ENCODE measurements at places on chromosomes 1 and 21. TPM values are rescaled to one million over a fixed set of nuclear protein-coding genes. Genes with fewer than 3 reads are reported as not detected.

DNA sequence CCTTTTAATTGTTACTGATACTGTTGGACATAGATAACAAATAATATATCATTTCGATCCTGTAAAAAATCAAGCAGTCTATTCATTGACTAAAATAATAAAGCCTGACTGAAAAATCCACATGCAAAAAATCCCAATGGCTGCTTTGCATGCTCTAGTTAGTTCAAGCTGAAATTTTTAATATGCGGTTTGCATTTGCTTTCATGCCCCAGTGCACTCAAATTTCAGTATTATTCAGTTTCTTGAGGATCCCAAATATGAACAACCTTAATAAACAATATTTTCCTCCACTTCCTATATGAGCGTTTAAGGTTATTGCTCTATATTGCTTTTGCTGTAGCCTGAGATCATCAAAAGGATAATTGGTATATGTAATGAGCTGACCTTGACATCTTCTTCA is 75.1 kb upstream of the DPH5 start:
- no peak for DNase-seq

GRCh38 chr21:42618707-42619102 is 34.7 kb upstream of the PDE9A start:
- DNase-seq = no peak

- DNase-seq = no peak
Measured at GRCh38 chr1:119477710-119478109, 29.3 kb upstream of the HSD3B1 start.

DNA sequence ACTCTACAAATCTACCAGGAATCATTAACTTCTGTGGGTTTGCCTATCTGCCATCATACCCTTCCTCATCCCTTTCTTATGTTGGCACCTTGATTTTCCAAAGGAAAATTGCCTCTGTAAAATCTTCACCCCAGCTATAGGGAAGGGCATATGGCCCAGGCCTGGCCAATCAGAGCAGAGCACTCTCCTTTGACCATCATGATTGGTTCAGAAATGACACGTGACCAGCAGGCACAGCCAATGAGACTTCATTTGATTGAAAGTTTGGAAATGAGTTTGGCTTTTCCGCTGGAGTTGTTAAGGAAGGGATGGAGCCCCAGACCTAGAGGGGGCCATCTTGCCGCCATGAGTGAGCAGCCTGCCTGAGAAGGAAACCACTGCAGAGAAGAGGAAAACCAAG is 35.1 kb upstream of the IFFO2 start:
- no peak for DNase-seq

MROH7 gene
- not detected for total RNA-seq

- DNase-seq = no peak
Measured at GRCh38 chr21:36048357-36048756, 12.0 kb downstream of the SETD4 start.

DNA sequence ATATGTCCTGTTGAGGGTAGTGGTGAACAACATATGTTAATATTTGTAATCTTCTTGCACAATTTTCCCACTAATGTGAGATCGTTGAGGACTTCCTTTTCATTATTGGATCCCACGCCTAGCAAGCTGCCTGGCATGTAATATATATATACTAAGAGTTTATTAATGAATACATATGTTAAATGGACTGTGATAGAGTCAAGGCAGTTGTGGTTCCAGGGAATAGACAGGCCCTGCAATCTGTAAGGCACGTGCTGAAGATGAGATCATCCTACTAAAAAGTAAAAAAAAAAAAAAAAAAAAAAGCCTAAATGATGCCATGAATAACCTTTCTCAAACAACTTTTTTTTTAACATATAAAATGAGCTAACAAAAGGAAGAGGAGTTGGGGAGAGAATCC is 28.9 kb downstream of the PLPPR5 start:
- DNase-seq = no peak

TNFRSF4 gene
- 180 TPM for total RNA-seq

DNA sequence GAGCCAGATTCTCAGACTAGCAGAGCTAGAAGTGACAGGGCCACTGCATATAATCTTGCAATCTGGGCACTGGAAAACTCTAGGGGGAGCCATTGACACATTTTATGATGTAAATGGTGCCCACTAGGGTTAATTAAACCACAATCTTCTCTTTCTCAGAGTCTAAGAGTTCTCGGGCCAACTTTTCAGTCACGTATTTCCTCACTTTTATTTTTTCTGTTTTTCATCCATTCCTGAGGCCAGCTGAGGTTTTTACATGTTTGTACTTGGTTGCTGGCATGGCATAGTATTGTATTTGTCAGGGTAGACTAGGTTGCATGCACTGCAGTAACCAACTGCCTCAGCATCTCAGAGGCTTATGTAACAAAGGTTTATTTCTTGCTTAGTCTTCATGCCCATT is 138.2 kb downstream of the ZNF326 start:
- no peak for DNase-seq

- no peak for DNase-seq
Measured at GRCh38 chr1:28110555-28110954, 22.1 kb upstream of the EYA3 start.

DNA sequence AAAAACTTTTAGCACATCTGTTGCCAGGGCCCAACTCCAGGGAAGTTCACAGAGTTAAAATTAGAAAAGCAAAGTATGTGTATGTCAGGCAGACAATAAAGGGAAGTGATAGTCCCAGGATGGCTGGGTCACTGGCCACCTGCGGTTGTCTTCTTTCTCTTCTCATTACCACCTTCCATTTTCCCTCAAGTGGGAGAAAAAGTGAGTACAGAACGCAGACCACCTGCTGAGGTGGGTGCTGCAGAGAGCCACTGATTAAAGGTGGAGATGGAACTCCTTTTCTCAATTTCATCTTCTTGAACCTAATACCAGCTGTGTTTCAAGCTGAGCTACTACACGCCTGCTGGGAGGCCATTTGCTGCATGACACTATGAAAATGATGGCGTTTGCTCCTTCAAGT is 88.8 kb upstream of the PDE4B start:
- DNase-seq = no peak

NR5A2 gene
- total RNA-seq = not detected

CD48 gene
- 234 TPM for total RNA-seq

AADACL3 gene
- total RNA-seq = not detected

GRCh38 chr1:178954325-178954690 is 71.4 kb upstream of the FAM20B start:
- no peak for DNase-seq

DNA sequence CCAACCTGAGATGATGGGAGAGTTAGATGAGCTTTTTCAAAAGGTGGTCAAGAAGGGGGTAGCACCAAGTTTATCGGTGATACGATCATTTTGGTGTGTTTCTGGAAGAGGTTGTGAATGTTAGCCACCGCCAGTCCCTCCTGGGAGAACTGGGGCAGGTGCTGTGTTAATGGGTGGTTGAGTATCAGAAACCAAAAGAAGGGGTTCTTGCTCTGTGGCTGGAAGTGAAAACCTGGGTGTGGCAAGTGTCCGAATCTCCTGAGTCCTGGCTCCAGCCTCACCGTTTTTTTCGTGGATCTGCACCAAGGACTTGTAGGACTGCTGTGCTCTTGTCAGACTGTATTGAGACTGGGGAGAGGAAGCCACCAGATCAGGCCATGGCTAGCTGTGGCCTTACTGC is 7.8 kb downstream of the UBE2Q1 start:
- DNase-seq = no peak

DNA sequence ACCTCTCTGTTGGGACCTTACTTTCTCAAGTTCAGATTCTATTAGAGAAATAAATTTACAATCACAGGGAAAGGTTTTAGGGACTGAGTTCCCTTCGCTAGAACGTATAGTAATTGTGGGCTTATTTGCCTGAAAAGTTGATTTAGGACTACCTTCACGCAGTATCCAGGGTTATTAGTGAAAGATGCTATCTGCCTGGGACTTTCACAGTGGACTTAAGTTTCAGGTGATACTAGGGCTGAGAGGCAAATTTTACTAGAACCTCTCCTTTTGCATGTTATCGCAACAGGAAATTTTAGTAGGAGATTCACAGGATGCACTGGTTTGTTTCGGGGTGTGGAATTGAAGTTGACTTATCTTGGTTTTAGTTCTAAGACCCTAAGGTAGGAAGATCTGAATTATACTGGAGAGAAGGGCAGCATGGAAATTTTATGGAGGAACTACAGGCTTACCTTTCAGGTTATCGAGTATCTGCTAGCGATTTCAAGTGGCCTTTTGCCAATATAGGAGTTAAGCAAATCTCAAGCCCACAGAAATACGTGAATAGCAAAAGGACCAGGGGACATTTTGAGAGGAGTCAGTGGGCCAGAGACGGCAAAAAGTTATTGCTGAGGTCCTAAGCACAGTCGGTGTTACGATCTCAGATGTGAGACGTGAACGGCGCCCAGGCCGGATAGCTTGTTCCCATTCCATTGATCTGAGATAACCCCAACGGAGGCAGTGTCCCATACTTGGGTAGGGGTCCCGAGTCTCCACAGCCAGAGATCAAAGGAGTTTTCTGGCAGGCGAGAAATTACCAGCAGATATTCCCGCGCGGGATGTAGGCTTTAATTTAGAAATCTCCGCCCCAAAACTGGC is 723 bp upstream of the GNAI3 start:
- no peak for DNase-seq

DNA sequence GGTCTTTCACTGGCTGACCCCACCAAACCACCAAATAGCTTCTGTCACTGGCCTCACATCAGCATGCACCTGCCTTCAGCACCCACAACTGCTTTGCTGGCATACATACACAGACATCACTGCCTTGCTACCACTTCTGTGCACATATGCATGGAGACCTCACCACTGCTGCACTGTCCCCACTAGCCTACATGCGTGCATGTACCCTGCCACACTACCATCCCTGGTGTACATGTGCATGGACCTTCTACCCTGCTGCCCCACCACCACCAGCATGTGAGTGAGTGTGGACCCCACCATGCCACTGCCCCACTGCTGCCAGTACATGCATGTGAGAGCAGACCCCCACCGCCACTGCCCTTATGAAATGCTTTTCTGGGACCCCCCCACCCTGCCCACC is 6.1 kb downstream of the CD1C start:
- DNase-seq = no peak

DNA sequence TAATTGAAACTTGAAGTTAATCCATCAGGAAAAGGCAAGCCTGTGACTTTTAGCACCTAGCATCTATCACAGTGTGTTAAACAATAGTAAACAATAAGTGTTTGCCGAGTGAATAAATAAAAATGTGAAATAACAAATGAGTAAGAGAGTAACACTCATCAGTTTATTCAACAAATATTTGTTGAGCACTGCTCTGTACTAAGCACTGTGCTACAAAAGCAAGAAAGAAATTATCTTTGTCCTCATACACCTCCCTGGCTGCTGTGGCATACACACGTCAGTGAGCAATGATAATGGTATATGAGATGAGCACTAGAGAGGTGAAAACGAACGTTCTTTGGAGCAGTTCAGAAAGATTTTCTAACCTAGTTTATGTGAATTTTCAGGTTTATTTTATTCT is 295.0 kb upstream of the LRRC7 start:
- no peak for DNase-seq

GRCh38 chr1:169890761-169891538 is 2.7 kb downstream of the SCYL3 start:
- DNase-seq = peak; percentile 58

FCGR3B gene
- total RNA-seq = not detected

DNA sequence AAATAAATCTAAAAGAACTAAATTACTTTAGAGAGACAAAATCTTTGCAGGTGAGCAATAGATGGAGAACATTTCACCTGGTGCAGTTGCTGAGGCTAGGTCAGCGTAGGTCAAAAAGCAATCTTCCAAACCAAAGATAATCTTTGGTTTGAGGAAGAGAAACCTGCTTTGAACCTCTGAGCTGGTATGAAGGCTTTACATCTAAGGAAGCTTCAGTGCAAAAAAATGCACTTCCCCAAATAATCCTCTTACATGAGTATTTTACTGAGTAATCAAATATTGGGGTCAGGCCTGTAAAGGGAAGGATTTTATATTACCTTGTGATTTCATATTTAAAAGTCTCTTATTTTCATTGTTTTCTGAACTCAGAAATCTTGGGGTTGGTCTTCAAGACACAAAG is 223.6 kb downstream of the SRGAP2C start:
- no peak for DNase-seq

DNA sequence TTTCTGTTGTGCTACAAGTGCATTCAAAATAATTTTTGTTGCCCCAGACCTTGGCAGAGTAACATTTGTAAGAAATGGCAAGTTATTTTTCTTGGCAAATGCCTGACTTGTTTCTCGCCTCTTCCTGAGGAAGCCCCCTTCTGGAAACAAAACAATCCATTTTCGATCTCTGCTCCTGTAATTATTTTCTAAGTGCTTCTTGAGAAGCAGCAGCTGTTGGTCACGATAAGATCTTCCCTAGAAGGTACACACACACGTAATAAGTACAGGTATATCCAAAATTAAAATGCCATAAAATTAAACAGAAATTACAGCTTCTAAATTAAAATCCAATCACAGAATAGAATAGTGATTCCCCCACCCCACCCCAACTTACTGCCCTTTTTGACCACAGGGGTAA is 47.3 kb downstream of the LPGAT1 start:
- no peak for DNase-seq

TNFRSF9 gene
- 279 TPM for total RNA-seq

DNA sequence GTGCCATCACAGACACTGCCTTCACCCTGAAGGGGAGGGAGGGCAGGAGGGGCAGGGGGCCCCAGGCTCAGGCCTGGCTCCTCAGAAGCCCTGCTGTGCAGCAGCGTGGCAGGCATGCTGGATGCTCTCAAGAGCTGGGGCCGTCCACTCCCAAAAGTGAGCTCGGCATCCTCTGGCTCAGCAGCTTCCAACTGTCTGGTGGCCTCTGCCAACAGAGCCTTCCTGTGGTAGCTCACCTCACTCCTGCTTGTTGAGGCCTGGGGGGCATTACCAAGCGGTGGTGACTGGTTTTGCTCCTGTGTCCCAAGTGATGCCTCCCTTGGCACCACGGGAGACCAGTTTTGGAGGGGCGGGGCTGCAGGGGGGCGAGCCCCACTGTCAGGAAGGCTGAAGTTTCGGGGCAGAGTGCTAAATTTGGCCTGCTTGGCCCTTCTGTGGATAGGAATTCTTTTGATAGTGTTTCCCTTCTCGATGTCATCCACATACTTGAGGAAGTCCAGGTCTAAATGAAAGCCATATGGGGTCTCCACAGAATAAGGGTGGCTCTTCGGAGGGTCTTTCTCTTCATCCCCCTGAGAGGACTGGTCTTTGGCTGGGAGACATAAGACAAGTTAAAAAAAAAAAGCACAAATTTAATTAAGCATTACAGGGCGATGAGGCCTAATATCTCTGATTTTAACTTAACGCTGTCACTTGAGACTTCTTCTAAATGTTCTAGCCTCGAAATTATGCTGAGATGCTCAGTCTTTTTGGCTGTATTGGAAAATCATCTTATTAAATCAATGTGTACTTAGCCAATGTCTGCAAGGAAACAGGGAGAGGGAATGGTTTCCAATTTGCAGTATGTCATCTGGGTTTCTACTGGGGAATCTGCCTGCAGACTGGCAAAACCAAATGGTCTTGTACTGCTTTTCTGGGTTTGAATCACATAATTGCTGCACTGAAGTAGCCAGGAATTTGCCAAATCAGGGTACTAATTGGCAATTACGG is 44.4 kb downstream of the KANK4 start:
- DNase-seq = no peak

DNA sequence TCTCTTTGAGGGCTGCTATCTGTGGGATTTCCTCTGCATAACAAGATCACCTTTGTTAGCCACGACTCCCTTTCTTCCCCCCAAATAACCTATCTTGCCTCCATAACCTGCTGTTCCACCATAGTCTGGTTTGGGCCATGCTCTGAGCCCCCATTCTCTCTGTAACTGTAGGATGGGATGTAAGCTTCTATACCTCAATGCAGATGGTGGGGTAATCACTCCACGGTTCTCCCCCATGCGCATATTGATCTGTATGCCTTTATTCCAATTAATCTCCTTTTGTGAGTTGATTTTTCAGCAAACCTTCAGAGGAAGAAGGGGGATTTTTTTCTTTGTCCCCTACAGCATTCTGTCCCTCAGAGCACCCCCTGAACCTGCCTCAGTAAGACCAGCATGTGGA is 170.1 kb upstream of the IRF2BP2 start:
- DNase-seq = no peak
